ENCODE measurements at places on chromosomes 5 and 9.

- no peak for DNase-seq
Measured at GRCh38 chr9:33227008-33227398, 13.0 kb upstream of the SPINK4 start.

GRCh38 chr5:171710451-171711024, 75.1 kb upstream of the SMIM23 start:
- DNase-seq = no peak

- peak; percentile 56 for DNase-seq
Measured at GRCh38 chr5:170254056-170254455, 21.3 kb downstream of the C5orf58 start.

GRCh38 chr5:135012033-135012588, 21.9 kb downstream of the PITX1 start:
- DNase-seq = no peak

- no peak for DNase-seq
Measured at GRCh38 chr5:107557051-107557658, 113.6 kb downstream of the EFNA5 start.

Data from activated CD4-positive, alpha-beta T cell treated with anti-CD3 and anti-CD28 coated beads, Interleukin-2, amount 50 U/mL, for 48 hours (primary cell).